Regular cardiac myocyte (primary cell): ENCODE measurements at places on chromosomes 3 and 15. TPM values are rescaled to one million over a fixed set of nuclear protein-coding genes. Genes with fewer than 3 reads are reported as not detected.

Gene CERS3
- not detected in 2 replicates for total RNA-seq

Gene TNIK
- 29.9 and 38.3 TPM in 2 replicates for total RNA-seq

Gene TM4SF18
- total RNA-seq, result 0.56 and 0.77 TPM in 2 replicates

Gene TEX55
- total RNA-seq, result not detected in 2 replicates

Gene SCAANT1
- total RNA-seq, result not detected in 2 replicates

Gene ZNF662
- 0.77 and 0.85 TPM in 2 replicates for total RNA-seq

Gene PIERCE2
- 2.1 and 4.2 TPM in 2 replicates for total RNA-seq

Gene KLF15
- 0.38 and 1.7 TPM in 2 replicates for total RNA-seq

Gene MEGF11
- total RNA-seq, result not detected in 2 replicates

Gene MFN1
- total RNA-seq, result 48.2 and 54.1 TPM in 2 replicates

Gene DTWD1
- total RNA-seq, result 29.7 and 57.2 TPM in 2 replicates

Gene RTP1
- under 0.01 TPM in 1 of 2 replicates, not detected in the other for total RNA-seq

Gene APOD
- 0.19 and 1.4 TPM in 2 replicates for total RNA-seq

Gene CCDC13
- total RNA-seq, result 0.19 TPM in 1 of 2 replicates, not detected in the other

Gene CASR
- total RNA-seq, result under 0.01 TPM in 1 of 2 replicates, not detected in the other

Gene PRSS50
- total RNA-seq, result not detected in 2 replicates

Gene SLC12A8
- total RNA-seq, result 4.0 and 12.4 TPM in 2 replicates

Gene SLC9C1
- 0.56 and 0.77 TPM in 2 replicates for total RNA-seq

Gene DUOXA2
- not detected in 2 replicates for total RNA-seq

Gene CCR3
- not detected in 2 replicates for total RNA-seq

Gene PRR20G
- total RNA-seq, result not detected in 2 replicates

Gene IL5RA
- total RNA-seq, result not detected in 2 replicates

Gene HES1
- total RNA-seq, result 2.8 and 6.9 TPM in 2 replicates

Gene SNTN
- not detected in 2 replicates for total RNA-seq

Gene LDHAL6B
- not detected in 2 replicates for total RNA-seq

Gene GABRR3
- total RNA-seq, result not detected in 2 replicates

Gene LSAMP
- total RNA-seq, result under 0.01 and 0.28 TPM in 2 replicates
